ENCODE measurements at places on chromosomes 3 and 15.

DNA sequence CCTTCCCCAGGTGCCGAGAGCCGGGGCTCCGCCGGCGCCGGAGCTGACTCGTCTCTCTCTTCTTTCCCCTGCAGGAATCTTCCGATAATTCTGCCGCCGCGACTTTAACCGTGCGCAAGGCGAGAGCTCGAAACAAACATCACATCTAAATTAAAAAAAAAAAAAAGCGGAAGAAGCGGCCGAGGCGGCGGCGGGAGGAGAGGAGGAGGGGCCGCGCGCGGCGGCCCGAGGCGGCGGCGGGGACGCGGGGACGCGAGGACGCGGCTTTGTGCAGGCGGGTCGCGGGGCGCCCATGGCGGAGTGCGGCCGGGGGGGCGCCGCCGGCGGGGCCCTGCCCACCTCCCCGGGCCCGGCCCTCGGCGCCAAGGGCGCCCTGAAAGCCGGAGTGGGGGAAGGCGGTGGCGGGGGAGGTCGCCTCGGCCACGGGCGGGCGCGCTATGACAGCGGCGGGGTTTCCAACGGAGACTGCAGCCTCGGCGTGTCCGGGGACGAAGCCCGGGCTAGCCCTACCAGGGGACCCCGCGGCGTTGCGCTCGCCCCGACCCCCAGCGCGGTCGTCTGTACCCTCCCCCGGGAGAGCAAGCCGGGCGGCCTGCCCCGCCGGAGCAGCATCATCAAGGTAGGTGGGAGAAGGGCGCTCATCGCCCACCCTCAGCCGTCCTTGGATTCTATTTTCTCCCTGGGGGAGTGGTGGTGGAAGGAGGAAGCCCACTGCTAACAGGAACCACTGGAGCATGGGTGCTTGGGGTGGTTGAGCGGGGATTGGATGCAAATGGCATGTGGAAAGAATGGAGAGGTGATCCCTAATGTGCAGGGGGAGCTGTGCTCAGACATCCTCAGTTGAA, at the start of gene PLCL2:
PLCL2 (plus strand) TSS at position 208 of the 845 bp plus-strand sequence; CDS start at position 293, 85 bp downstream.
- DNase-seq = peak; percentile 56

DNA sequence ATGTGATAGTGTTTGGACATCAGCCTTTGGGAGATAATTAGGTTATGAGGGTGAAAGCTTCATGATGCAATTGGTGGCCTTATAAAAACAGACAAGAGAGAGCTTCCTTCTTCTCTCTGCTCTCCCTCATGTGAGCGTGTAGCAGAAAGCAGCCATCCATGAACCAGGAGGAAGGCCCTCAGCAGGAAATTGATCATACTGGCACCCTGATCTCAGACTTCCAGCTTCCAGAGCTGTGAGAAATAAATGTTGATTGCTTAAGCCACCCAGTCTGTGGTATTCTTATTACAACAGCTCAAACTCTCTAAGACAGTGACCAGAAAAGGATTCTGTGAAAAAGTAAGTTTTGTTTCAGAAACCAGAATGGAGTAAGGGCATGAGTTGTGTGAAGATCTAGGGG, 13.3 kb downstream of the STAC start:
- peak; percentile 11 for DNase-seq

- no peak for DNase-seq
Observed at GRCh38 chr15:29935296-29936004, 113.2 kb upstream of the TJP1 start.

DNA sequence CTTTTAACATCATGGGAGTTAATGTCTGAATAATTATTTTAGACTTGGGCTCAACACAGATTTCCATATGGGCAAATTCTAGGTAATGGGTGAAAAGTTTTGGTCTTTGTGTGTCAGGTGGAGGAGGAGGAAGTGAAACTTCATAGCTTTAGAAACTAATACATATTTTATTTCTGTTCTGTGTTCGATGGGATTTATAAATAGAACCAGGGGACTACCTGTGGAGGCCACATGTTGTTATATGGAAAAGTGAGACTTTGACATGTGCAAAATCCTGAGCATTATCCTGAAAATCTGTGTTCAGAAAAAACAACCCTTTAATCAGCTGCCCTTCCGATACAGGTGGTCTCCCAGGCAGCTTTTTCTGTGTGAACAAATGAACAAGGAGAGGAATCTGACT, 209.5 kb downstream of the SOX2 start:
- DNase-seq = no peak

GRCh38 chr3:184381261-184382224, 1.7 kb downstream of the CHRD start:
- no peak for DNase-seq

- DNase-seq = peak; percentile 76
Observed at GRCh38 chr3:187318819-187319616, 27.5 kb upstream of the MASP1 start.

DNA sequence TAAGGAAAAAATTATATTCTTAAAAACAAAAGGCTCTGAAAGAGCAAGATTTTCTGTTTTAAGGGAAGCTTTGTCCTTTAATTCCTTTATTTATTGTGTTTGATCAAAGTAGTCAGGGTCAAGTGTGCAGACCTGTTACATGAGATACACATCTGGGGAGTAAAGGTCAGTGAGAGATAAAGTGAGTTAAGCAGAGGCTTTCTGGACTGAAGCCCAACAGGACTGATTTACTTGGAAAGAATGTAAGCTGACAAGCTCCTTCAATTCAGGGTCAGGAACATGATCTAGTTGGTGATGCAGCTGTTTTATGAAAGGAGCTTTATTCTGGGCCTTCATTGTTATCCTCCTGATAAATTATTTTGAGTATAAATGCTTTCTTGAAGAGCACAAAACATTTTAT, 20.7 kb upstream of the OTOL1 start:
- DNase-seq = peak; percentile 67

GRCh38 chr3:94928921-94929320, 866.1 kb downstream of the NSUN3 start:
- peak; percentile 79 for DNase-seq

- DNase-seq = no peak
Observed at GRCh38 chr3:56915966-56916586, 114.3 kb upstream of the ARHGEF3 start.

DNA sequence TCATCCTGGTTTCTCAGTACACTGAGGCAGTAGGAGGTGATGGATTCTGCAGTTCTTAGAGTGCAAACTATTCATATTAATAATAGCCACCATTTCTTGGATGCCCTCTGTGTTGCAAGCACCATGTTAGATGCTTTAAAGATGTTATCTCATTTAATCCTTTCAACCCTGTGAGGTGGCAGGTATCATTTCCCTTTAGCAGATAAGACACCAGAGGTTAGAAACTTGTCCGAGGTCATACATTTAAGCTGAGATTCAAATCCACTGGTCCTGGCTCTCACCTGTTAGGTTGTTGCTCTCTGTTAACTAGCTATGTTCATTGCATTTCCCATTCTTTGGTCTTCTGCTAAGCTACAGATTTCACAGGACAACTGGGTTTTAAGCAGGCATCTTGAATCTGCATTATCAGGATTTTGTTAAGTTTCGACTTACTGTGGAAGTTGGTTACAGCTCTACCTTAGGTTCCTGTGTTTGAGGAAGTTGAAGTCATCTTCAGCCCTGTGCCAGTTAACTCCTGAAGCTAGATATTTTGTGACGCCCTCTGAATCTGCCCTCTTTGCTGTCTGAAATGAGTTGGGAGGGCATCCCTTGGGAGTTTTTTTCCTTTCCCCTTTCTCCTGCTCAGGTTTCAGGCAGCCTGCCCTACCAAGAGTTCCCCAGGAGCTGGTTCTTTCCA, 6.4 kb downstream of the PDE8A start:
- no peak for DNase-seq

Measured in iris pigment epithelial cell (primary cell).